Fibroblast of villous mesenchyme (primary cell): ENCODE measurements at places on chromosomes 11 and 22. TPM values are rescaled to one million over a fixed set of nuclear protein-coding genes. Genes with fewer than 3 reads are reported as not detected.
A peak's percentile ranks its signal among the peaks of the same experiment; 100 is the strongest.

DNA sequence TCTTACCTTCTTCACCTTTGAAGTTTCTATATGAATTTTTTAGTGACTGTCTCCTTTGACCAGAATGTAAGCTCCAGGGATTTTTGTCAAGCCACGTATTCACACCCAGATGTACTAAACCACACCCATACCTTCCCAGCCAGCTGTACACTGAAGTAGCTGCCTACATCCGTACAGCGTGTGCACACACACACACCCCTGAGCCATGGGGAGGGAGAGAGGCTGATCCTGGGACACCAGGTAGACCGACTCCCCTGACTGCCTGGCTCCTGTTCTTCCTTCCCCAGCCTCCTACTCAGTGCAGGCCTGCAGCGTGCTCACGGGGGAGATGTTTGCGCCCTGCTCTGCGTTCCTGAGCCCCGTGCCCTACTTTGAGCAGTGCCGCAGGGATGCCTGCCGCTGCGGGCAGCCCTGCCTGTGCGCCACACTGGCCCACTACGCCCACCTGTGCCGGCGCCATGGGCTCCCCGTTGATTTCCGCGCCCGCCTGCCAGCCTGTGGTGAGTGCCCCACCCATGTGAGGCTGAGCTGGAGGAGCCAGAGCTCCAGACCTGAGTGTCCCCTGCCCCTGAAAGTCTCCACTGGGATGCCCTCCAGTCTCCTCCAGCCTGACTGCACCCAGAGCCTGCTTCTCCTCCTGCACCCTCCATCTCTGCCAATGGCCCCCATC is 25.9 kb downstream of the OTOG start:
- DNase-seq: no peak

DNA sequence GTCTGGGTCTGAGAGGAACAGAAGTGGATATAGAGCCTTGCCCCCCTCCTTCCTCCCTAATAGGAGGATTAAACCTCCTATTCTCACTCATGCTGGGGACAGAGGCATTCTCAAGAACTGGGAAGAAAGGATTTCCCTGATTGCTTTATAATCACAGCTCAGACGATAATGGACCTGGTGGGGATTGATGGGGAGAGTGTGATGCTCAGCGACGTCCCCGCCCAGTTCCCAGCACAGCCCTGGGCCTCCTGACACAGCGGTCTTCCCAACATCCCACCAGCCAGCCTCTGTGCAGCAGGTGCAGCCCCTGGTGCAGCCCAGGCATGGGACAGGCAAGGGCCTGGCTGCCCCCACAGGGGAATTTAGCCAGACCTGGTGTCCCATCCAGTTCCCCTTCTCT is 28.4 kb downstream of the TRIM29 start:
- DNase-seq: no peak

The GVQW3 gene
- 1.7 and 4.2 TPM in 2 replicates for total RNA-seq

GRCh38 chr11:67664696-67665540 is 9.5 kb downstream of the ALDH3B2 start:
- no peak for DNase-seq

The PRR33 gene
- total RNA-seq: not detected in 2 replicates

DNA sequence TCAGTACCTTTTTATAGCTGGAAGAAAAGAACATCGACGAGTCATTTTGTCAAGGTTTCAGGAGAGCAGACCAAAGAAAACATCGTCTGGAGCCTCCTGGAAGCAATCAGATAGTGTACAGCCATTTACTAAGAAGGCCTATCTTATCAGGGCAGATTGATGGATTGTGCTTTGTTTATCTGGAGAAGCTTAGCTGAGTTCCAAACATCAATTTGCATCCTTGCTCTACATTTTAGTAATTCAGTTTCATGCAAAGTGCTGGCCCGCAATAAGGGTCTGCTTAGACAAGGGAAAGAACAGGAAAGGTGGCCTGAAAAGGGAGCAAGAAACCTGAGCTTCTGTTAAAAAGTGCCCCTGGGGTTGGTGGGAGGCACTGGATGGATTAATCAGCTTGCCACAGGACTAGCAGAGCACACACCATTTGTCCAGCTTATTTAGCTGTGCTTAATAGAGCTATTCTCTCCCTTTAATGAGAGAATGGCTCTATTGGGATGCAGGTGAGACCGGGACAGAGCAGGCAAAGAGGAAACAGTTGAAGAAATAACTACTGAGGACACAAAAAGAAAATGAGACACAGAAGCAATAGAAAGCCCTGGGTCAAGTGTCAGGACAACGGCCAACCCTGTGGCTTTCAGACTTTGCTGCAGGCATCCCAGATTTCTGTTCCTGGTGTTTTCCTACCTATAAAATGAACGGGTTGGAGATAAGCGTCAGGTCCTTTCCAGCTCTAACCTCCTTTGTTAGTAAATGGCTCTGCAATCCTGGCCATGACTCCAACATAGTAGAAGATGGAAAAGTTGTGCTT is 122.1 kb upstream of the TTC12 start:
- no peak for DNase-seq

DNA sequence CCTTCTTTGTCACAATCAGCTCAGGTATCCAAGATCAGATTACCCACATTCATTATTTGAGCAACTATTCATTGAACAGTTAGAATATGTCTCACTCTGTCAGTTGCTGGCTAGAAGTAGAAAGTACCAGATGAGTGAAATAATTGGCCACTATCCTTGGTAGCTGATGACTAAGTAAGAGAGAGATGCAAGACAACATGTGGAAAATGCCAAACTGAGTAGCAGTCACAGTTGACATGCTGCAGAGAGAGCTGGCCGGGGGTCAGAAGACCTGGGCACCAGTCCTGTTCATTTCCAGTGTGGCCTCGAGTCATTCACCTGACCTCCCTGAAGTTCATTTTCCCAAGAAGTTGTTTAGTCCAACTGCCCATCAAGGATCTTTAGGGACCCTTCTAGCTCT is 22.5 kb upstream of the SMIM35 start:
- no peak for DNase-seq

The ZNF280B gene
- 1.6 and 1.7 TPM in 2 replicates for total RNA-seq

The C22orf42 gene
- not detected in 2 replicates for total RNA-seq

The CCDC73 gene
- not detected in 2 replicates for total RNA-seq

The CSKMT gene
- 4.5 and 7.8 TPM in 2 replicates for total RNA-seq

The OR52R1 gene
- total RNA-seq: not detected in 2 replicates

- peak; percentile 79 for DNase-seq
Observed at GRCh38 chr22:30763815-30764673, 69.4 kb downstream of the OSBP2 start.

GRCh38 chr22:39574779-39575551 is 4.4 kb downstream of the CACNA1I start:
- peak; percentile 65 for DNase-seq

GRCh38 chr11:297586-298405 is 1.5 kb downstream of the IFITM5 start:
- peak; percentile 73 for DNase-seq

- DNase-seq: peak; percentile 98
Observed at GRCh38 chr11:12724301-12725054, 50.3 kb downstream of the TEAD1 start.

GRCh38 chr11:115503083-115503885 is 931 bp downstream of the CADM1 start:
- peak; percentile 32 for DNase-seq

The KCTD14 gene
- total RNA-seq: 0.97 and 4.3 TPM in 2 replicates

The PLAAT4 gene
- total RNA-seq: 5.8 and 8.2 TPM in 2 replicates

DNA sequence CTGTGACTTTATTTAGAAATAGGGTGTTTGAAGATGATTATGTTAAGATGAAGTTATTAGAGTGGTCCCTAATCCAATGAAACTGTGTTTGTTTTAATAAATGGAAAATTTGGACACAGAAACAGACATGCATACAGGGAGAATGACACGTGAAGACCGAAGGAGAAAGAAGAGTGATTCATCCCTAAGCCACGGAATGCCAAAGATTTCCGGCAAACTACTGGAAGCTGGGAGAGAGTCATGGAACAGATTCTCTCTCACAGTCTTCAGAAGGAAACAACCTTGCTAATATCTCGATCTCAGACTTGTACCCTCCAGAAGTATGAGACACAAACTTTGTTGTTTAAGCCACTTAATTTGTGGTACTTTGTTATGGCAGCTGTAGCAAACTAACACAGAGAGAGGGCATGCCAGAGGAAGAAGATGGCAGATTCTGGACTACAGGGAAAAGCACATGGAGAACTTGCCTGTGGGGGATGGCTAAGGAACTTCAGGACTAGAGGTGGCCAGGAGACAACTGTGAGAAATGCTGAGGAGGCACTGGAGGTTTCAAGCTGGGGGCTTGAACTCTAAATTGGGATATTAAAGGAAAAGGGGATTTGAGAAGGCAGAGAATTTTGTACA is 733.5 kb upstream of the CCDC90B start:
- peak; percentile 17 for DNase-seq

- no peak for DNase-seq
Observed at GRCh38 chr22:46695346-46696228, 42.5 kb downstream of the CERK start.

DNA sequence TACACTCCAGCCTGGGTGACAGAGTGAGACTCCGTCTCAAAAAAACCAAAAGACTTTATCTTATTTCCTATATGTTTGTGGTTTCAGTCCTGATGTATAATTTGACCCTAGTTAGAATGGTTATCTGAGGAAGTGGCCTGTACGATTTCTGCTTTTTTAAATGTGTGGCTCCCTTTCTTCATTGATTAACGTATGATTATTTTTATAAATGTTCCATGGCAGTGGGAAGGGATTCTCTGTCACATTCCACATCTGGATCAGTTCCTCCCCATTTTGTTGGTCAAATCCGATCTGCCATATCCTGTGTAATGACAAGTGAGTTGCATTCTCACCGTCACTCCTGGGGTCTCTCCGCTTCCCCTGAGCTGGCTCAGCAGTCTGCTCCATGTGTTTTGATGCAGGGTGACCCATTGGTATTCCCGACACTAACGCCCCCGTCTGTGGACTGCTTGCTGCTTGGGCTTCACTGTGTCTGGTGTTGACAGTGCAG is 20.3 kb downstream of the NEAT1 start:
- peak; percentile 62 for DNase-seq

The INS gene
- total RNA-seq: not detected in 2 replicates

DNA sequence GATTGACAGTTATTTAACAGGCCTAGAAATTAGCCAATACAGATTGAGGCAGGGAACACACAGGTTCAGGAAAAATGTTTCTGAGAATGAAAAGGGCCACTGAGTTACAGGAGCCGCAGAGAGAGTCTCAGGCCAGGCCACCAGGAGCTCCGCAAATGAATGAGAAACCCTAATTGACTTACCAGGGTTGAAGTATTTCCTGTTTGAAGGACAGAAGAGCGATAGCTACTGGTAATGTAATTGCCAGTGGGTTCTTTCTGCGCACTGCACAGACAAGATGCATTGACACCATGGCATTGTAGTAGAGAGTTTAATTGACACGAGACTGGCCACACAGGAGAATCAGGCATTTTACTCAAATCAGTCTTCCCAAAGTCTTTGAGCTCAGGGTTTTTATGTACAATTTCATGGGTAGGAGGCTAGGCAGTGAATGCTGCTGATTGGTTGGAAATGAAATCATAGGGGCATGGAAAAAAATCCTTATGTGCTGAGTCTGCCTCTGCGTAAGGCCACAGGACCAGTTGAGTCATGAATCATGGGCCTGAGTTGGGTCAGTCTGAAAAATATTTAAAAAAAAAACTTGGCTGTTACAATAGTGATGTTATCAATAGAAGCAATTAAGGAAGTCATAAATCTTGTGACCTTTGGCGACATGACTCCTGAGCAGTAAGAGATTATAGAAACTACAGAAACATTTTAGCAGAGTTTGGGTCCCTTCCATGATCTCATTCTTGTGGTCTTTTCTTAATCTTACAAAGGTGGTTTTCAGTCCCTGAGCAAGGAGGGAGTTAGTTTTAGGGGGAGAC is 203.8 kb downstream of the CASP12 start:
- peak; percentile 57 for DNase-seq

- DNase-seq: peak; percentile 44
Observed at GRCh38 chr22:17726006-17726927, 48.0 kb downstream of the BID start.

- DNase-seq: peak; percentile 76
Observed at GRCh38 chr22:47111626-47112581, 349.5 kb downstream of the TBC1D22A start.

DNA sequence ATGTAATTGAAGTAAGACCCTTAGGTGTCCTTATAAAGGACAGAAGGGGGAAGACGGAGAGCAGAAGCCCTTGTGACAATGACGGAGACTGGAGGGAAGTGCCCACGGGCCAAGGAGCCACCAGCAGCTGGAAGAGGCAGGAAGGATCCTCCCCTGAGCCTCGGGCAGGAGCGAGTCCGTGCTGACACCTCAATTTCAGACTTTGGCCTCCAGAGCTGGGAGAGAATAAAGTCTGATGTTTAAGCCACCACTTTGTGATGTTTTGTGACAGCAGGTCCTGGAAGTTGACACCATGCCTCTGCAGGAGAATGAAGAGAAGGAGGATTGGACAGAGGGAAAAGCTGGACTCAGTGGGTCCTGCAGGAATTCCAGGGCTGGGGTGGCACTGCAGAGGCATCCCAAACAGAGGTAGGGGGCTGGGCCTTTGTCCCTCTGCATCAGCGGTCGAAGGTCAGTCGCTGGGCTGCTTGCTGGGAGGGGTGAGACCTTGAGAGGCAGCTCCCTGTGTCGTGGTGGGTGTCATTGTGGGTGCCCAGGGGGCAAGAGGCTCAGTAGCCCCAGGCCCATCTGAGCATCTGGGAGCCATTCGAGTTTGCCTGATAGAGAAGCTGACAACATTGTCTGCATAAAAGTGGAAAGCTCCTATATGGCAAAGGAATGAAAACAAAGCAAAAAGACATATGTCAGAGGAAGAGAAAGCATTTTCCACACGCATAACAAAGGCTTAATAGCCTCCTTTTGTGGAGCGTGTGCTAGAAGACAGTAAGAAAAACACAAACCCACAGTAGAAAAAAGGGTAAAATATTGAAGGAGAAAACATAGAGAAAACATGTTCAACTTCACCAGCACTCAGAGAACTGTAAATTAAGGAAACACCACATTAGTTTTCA is 68.8 kb downstream of the RTL6 start:
- DNase-seq: no peak

GRCh38 chr11:20289732-20290131 is 73.8 kb upstream of the HTATIP2 start:
- DNase-seq: no peak

- DNase-seq: no peak
Observed at GRCh38 chr22:39515266-39516050, 4.9 kb upstream of the ATF4 start.

- DNase-seq: no peak
Observed at GRCh38 chr11:7473717-7474116, 11.6 kb upstream of the OLFML1 start.

The SPON1 gene
- total RNA-seq: 0.32 and 0.43 TPM in 2 replicates
